ENCODE measurements at places on chromosomes 2 and 18.

- no peak for DNase-seq
Measured at GRCh38 chr2:218378053-218378452, 4.0 kb upstream of the SLC11A1 start.

DNA sequence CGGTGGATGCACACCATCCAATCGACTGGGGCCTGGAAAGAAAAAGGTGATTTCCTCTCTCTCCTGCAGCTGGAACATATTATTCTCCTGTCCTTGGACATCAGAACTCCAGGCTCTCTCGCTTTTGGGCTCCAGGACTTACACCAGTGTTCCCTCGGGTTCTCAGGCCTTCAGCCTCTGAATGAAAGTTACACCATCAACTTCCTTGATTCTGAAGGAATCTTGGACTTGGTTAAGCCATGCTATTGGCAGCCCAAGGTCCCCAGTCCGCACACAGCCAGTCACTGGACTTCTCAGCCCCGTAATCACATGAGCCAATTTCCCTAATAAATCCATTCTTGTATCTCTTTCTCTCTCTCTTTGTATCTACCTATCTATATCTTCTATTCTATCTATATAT is 418.9 kb downstream of the IRS1 start:
- no peak for DNase-seq

DNA sequence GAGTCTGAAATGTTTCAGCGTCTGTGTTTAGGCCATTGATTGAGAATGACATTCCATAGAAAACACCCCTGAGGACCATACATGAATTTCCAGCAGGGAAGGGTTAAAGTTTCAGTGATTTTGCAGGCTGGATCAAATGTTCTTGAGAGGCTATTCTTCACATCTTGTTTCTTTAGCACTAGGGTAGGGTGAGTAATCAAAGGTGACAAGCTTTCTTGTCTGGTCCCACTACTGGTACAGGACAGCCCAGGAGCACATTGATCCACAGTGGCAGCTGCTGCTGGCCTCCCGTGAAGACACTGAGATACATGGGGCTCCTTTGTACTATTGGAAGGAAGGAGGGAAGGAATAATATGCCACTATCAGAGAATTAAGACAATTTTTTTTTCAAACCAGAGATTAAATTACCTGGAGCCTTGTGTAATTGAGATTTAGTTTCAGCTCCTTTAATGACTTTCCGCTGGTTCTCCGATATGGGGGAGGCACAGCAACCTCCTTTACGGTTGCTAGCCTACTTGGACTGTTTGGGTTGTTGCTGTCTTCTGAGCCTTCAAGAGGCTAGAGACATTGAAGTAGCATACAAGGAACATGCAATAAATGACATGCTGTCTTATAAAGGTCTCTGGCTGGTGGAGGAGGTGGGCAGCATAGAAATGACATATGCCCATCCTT is 368.9 kb downstream of the SOX11 start:
- DNase-seq, result no peak

DNA sequence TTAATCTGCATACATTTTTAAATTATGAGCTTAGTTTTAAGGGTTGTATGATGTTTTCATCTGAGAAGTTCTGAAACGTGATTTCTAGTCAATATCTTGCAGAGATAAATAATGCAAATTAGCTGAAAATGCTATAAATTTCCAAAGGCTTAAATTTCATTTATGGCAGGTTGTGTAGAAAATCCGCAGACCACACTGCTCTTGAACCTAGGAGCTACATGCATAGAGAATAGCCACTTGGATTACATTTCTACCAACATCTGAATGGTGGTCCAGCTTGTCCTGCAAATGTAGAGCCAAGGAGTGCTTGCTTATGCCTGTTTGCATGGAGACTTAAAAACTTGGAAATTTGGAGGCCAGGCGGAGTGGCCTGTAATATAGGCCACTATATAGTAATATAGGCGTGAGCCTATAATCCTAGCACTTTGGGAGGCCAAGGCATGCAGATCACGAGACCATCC is 6.8 kb downstream of the MAT2A start:
- no peak for DNase-seq

DNA sequence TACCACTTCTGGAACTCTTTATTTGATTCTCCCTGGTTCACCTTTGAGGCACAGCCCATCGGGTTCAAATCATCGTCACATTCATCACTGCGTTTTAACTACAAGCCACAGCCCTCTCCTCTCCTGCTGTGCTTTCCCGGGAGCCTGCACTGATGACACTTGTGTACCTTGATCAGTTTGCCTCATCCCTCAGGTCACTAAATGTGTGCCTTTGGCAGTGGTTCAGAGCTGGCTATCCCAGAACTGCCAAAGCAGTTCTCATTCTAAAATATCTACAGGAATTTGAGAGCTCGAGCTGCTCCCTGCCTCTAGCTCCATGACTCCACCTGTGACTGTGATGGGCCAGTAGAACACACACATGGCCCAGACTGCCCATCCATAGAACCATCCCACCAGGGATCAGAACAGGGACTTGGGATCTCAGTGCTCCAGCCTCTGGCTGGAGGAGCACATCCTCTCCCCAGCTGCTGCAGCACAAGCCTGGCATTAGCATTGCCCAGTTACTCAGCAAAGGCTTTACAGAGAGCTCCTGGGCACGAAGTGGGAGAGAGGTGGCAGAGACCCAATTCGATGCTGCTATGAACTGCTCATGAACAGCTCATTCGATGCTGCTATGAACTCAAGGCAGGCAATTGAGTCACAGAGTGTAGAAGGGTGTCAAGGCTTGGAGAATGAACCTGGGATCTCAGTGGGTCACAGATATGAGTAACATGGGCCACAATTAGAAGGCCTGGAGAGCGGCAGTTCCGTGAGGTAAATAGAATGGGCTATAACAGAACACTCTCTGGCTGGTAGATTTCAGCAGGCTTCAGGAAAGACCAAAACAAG is 41.9 kb downstream of the EVA1A start:
- DNase-seq, result no peak

DNA sequence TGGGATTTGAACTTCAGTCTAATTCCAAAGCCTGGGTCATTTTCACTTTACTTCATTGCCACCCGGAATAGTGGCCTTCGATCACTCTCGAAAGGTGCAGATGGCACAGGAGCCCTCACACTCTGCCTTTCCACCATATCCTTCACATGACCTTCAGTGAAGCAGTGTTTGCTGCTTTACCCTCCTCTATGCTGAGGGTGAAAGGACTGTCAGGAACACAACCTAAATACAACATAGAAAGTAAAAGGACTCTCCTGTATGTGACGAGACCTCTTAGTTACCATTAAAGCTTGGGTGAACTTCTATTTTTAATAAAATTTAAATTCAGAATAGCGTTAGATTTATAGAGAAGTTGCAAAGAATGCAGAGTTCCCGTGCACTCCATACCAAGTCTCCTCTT is 148.5 kb downstream of the TANC1 start:
- no peak for DNase-seq

GRCh38 chr2:223169830-223170605 is 118.0 kb downstream of the KCNE4 start:
- no peak for DNase-seq

DNA sequence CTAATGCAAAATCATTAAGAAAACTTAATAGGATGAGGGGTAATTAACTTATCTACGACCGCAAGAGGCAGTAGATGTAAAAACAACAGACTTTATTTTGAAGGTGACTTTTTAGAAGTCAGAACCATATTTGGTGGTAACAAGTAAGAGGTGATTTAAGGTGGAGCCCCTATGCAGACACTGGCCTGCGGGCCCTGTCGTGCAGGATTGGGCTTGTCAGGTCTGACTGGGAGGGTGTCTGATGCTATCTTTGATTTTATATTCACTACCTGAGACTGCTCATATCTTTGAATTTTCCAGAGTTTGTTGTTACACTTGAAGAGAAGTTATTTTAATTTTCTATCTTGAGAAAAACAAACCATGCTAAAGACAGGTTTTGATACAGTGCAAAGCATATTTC is 29.1 kb upstream of the SCLY start:
- no peak for DNase-seq

DNA sequence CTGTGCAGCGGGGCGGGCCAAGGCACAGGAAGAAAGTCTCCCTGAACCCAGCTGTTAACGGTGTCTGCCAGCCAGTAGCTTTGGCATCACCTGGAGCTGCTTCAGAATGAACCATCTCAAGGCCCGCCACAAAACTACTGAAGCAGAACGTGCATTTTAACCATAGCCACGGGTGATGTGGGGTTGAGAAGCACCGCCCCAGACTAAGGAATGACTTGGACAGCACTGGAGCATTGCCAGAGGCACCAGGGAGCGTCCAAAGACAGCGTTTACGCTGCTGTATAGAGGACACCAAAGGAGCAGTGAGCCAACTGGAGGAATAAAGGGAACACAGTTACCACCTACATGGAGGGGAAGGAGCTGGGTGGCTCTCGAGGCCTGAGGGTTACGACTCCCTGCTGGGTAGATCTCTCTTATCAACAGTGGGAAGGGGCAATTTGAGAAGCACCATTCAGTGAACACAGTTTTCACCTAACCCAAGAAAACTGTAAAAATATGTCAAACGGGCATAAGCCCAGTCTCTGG is 28.4 kb upstream of the LONRF2 start:
- DNase-seq, result no peak

- DNase-seq, result no peak
Measured at GRCh38 chr2:3622967-3623366, 28.1 kb downstream of the COLEC11 start.

- DNase-seq, result no peak
Measured at GRCh38 chr2:119158563-119159347, at the start of gene C1QL2. TSS of gene C1QL2 (minus strand) at chr2:119158751. CDS start at chr2:119158269, 482 bp downstream.

DNA sequence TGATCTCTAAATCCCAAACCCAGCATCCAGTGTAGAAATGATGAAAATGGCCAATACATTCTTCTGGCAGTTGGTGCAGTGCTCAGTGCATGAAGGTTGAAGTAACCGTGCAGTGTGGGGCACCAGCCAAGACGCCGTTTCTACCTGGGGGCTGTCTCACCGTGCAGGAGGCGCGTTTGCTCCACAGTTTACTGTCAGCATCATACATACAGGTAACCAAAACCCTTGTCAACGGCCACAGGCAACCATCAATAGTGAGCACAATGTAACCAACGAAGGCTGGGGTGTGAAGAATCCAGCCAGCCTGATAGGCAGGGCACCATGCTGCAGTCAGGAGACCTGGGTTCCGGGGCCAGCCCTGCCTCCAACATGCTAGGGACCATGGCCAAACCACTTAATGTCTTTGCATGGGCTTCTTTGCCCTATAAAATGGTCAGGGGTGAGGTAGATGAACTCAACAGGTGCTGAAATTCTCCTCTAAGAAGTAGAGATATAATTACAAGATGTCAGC is 127.5 kb upstream of the ID2 start:
- DNase-seq, result no peak

GRCh38 chr2:200039724-200040650 is 84.6 kb downstream of the MAIP1 start:
- no peak for DNase-seq

DNA sequence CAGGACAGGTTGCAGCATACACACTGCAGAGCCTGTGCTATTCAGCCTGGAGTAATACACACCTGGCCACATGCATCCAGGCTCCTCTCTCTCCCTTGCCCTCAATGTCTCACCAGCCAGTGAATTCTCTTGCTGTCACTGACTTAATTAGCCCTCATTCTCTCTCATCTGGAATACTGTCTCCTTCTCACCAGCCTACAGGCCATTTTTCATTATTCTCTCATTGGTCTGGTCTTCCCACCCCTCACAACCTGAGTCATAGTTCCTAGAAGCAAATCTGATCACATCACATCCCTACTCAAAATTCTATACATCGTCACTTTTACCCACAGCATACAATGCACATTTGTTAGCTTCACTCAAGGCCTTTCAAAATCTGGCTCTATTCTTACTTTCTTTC is 333.1 kb downstream of the PIK3C3 start:
- DNase-seq, result no peak
